Left lung (tissue), 14 donors: ENCODE measurements at places on chromosomes 2 and 18. TPM values are rescaled to one million over a fixed set of nuclear protein-coding genes. Genes with fewer than 3 reads are reported as not detected.

DLX2 gene
- not detected for total RNA-seq

DNA sequence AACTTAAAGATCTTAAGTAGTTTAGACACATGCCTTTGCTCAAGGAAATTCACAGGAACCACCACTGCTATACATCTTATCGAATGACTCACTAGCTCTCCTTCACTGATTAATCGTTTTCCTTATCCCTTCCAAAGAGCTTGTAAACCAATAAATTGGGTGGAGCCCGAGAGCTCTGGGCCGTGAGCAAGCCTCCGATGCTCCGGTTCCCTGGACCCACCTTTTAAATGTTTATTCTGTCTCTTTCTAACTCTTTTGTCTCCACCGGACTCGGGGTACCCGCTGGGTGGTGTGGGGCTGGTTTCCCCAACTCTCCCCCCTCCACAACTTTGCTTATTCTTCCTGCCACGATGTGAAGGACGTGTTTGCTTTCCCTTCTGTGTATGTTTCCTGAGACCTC is 292.9 kb upstream of the TMEFF2 start:
- DNase-seq, result no peak
- H3K4me3 ChIP-seq, result no peak overlapping the region
- H3K4me1 ChIP-seq, result no peaks in the 10 kb centered on the region
- no peak overlapping the region for H3K27ac ChIP-seq

GRCh38 chr2:1055014-1055595 is 104.5 kb downstream of the SNTG2 start:
- H3K27me3 ChIP-seq, result no peaks in the 10 kb centered on the region
- no peaks in the 10 kb centered on the region for H3K36me3 ChIP-seq
- no peaks in the 10 kb centered on the region for H3K4me1 ChIP-seq
- no peak overlapping the region for H3K27ac ChIP-seq

ADD2 gene
- 0.92 TPM for total RNA-seq

DNA sequence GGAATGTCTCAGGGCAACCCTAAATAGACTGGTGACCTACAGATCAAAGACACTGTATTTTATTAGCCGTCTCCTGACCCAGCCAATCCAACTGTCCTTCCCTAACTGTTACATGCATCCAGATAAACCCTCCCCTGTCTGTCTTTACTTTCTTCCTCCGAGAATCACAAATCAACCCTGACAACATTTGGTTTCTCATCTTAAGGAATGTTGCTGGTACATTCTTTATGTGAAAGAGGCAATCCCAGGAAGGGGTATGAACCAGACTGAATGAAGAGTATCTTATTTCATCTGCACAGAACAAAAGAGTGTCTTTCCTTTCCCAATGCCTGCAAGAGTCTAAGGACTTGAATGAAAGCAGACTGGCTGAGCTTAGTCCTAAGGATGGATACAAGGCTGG is 113.9 kb upstream of the LTBP1 start:
- H3K4me3 ChIP-seq, result no peak overlapping the region
- no peak for DNase-seq
- no peaks in the 10 kb centered on the region for H3K4me1 ChIP-seq
- H3K27ac ChIP-seq, result no peak overlapping the region
- no peaks in the 10 kb centered on the region for H3K27me3 ChIP-seq
